ENCODE measurements at places on chromosomes 11 and 22. TPM values are rescaled to one million over a fixed set of nuclear protein-coding genes. Genes with fewer than 3 reads are reported as not detected.

The IFTAP gene
- 39.1 TPM for polyA plus RNA-seq

The TMA7B gene
- not detected for polyA plus RNA-seq

The JAM3 gene
- 86.8 TPM for polyA plus RNA-seq

The EIF3M gene
- 386 TPM for polyA plus RNA-seq

The SLC25A17 gene
- polyA plus RNA-seq = 21.3 TPM

GRCh38 chr11:66546966-66547661 is 411 bp downstream of the ACTN3 start:
- DNase-seq = no peak

- no peak for DNase-seq
Observed at GRCh38 chr22:42906605-42907348, 49.7 kb upstream of the ARFGAP3 start.

DNA sequence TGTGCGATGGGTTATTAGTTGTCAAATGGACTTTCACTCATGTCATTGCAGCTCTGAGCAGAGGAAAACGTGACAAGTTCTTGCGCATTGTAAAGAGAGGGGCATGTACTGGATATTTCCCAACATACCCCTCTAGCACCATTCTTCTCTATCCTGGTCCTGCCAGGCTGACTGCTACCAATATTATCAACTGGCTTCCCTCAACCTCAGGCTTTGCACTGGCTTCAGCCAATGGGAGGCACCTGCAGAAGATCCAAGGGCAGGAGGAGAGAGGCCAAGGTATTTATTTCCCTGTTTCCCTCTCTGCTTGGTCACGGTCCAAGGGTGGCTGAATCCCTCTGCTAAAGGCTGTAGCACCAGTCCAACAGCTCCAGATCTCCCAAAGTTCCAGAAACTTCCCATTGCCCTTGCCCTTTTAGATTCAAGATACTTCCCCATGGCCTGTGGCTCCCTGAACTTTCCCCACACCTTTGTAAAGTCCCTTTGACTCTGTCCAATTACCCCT is 175.6 kb upstream of the NECTIN1 start:
- DNase-seq = no peak

GRCh38 chr11:70497536-70498075 is 99.3 kb downstream of the CTTN start:
- DNase-seq = no peak

- DNase-seq = no peak
Observed at GRCh38 chr22:49793296-49793695, 34.4 kb downstream of the BRD1 start.

- no peak for DNase-seq
Observed at GRCh38 chr22:31210556-31211421, 1.3 kb upstream of the LIMK2 start.

- no peak for DNase-seq
Observed at GRCh38 chr11:32103941-32104340, 13.1 kb downstream of the RCN1 start.

- DNase-seq = no peak
Observed at GRCh38 chr11:32895471-32895870, 2.9 kb downstream of the QSER1 start.

DNA sequence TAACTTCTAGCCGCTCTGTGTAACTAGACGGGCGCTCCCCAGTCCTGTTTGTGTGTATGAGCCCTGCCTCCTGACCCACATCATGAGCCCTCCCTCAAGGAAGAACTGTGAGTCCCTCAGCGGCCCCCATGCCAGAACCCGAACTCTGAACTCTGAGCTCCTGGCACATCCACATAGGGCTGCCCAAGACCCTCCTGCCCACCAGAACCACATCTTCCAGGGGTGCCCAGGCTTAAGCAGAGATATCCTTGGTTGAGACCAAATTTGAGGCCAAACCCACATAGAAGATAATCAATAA is 3.0 kb downstream of the TRIM29 start:
- DNase-seq = no peak
